ENCODE measurements at places on chromosomes 12 and 14.

DNA sequence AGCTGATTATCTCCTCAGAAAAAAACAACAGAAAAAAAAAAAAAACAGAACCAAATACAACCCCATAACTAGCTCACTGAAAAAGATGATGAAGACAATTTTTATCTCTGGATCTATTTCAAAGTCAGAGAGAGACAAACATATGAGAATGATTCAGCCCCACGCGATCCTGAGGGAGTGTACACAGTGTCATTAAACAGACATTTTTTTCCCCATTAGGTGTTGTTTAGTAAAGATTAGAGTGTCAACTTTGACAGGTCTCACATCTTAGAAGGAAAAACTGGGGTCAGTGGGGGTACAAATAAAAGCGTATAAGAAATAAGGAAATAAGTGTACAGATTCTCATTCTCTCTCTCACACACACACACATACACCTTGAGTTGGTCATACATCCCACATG, 635.4 kb downstream of the NRXN3 start:
- DNase-seq: no peak

DNA sequence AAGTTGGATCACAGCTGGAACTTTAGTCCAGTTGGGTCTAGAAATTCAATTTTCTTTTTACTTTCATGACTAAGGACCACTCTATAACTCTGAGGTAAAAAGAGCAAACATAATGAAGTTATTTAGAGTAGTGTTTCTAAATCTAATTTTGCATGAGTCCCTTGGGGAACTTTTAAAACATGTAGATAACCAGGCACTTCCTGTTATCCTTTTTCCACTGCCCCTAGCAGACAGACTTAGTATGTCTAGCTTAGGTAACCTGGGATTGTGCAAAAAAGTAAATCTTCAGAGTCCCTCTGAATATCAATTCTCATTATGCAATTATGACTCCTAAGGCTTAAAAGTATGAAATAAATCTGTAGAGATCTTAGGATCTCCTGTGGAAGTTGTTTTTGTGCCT, 371.2 kb downstream of the DIO2 start:
- no peak for DNase-seq

DNA sequence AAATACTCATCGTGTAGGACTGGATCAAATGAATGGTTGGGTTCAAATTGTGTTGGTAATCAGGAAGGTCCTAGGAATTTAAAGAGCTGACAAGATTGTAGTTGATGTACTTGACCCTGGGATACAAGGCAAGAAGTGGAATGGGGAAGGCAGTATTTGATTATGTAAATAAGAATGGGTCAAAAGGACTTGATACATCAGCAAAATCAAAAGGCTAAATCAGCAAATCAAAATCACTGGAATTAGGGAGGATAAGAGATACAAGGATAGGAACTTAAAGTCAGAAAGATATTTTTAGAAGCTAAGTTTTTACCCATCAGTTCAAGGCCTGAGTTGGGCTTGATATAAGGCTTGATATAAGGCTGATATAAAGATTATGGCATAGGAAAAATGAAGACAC, 65.8 kb downstream of the VEZT start:
- no peak for DNase-seq

- no peak for DNase-seq
Measured at GRCh38 chr12:57730336-57731067, 8.0 kb downstream of the AGAP2 start.

- DNase-seq: no peak
Measured at GRCh38 chr14:99636487-99636886, 8.4 kb upstream of the HHIPL1 start.

- no peak for DNase-seq
Measured at GRCh38 chr12:4177262-4177661, 96.3 kb upstream of the CCND2 start.

GRCh38 chr14:99812096-99812750, 19.0 kb downstream of the EML1 start:
- no peak for DNase-seq

- no peak for DNase-seq
Measured at GRCh38 chr14:105207460-105207901, 26.4 kb upstream of the NUDT14 start.

DNA sequence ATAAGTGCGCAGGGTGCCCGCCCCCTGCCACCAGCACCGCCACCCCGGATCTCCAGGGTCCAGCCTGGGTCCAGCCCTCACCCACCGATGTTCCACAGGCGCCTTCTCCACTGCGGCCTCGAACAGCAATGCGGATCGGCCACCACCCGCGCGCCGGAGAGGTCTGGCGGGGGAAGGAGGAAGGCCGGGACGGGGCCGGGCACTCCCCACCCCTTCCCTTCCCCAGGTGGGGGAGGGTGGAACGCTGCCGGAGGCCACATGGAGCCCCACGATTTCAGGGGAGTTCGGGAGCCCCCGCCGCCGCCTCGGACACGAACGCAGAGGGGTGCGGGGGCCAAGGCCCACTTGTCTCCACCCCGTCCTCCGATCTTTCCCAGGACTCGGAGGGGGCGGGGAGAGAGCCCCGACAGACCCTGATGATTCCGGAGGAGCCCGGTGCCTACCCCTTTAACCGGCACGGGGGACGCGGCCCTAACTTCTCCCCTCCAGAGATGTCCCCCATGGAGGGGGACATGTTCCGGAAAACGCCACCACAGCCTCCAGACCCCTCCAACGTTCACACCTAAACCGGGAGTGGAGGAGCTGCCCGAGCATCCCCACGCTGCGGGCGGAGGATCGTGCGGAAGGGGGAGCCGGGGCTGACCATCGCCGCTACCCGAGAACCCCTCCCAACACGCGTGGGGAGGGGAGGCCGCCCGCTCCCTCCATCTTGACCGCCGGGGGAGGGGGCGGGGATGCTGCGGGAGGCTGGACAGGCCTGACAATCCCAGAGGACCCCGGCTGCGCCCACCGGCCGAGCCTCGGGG, 1.1 kb downstream of the ATXN2 start:
- no peak for DNase-seq

DNA sequence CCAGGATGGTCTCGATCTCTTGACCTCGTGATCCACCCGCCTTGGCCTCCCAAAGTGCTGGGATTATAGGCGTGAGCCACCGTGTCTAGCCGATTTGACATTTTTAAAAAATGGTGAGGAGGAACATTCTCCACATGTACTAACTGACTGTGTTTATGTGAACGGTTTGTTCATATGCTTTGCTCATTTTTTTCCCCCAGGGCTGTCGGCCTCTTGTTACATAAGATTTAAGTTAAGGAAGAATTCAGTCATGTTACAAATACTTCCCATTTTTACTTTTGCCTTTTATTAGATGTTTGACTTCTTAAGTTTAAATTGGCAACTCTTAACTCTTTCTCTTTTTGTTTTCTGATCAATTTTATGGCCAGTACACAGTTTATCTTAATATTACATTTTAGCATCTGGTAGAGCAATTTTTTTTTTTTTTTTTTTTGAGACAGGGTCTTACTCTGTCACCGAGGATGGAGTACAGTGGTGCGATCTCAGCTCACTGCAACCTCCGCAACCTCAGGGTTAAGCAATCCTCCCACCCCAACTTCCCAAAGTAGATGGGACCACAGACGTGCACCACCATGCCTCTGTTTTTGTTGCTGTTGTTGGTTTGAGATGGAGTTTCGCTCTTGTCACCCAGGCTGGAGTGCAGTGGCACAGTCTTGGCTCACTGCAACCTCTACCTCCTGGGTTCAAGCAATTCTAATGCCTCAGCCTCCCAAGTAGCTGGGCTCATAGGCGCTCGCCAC, 9.6 kb downstream of the GNS start:
- DNase-seq: no peak
